ENCODE measurements at places on chromosomes 4 and X.

GRCh38 chr4:48943387-48943786 lies 36.8 kb upstream of the OCIAD2 start:
- DNase-seq, result no peak

- no peak for DNase-seq
Observed at GRCh38 chr4:145097331-145097820, 620 bp downstream of the ANAPC10 start.

- DNase-seq, result no peak
Observed at GRCh38 chr4:158481811-158482210, 39.9 kb upstream of the RXFP1 start.

GRCh38 chr4:187124331-187124730 lies 400.7 kb upstream of the FAT1 start:
- DNase-seq, result no peak

All from stimulated activated CD4-positive, alpha-beta T cell treated with anti-CD3 and anti-CD28 coated beads, Interleukin-4, amount 100 ng/mL, for 1 hour (primary cell).